ENCODE measurements at places on chromosomes 12 and 14. TPM values are rescaled to one million over a fixed set of nuclear protein-coding genes. Genes with fewer than 3 reads are reported as not detected.

GRCh38 chr12:66217342-66217917, 28.4 kb downstream of the IRAK3 start:
- DNase-seq = no peak

DNA sequence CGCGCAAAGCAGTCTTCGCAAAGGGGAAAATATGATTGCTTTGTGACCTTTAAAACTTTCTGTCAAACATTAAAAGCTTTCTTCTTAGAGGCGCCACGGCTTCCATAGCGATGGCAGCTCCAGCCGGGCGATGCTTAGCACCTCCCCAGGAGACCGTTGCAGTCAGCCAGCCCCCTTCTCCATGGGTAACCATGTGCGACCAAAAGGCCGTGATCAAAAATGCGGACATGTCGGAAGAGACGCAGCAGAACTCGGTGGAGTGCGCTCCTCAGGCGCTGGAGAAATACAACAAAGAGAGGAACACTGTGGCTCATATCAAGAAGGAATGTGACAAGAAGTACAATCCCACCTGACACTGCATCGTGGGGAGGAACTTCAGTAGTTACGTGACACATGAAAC, 12.7 kb upstream of the STON2 start:
- DNase-seq = no peak

- DNase-seq = peak; percentile 42
Measured at GRCh38 chr12:96314723-96315122, 85.5 kb downstream of the CDK17 start.

- DNase-seq = no peak
Measured at GRCh38 chr14:104779776-104780512, 15.6 kb downstream of the AKT1 start.

DNA sequence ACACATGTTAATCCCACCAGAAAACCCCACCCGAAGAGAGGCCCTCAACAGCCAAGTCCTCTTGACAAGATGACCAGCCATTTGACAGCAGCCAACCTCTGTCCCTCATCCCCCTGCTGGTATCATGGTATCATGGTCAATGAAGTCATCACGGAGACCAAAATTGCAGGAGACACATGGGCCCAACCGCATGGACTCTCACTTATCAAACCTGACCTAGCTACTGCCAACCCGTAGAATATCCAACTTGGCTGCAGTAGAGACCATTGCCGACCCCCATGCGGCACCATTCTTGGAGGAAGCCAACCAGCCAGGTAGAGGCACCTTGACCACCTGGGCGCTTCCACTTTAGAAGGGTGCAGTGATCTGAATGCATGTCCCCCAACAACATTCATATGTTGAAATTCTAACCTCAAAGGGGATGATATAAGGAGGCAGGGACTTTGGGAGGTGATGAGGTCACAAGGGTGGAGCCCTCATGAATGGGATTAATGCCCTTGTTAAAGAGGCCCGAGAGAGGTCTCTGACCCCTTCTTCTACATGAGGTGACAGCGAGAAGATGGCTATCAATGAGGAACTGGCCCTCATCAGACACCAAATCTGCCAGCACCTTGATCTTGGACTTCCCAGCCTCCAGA, 33.3 kb downstream of the DIO3 start:
- no peak for DNase-seq

- DNase-seq = peak; percentile 70
Measured at GRCh38 chr12:38921025-38921677, 15.8 kb upstream of the CPNE8 start.

DNA sequence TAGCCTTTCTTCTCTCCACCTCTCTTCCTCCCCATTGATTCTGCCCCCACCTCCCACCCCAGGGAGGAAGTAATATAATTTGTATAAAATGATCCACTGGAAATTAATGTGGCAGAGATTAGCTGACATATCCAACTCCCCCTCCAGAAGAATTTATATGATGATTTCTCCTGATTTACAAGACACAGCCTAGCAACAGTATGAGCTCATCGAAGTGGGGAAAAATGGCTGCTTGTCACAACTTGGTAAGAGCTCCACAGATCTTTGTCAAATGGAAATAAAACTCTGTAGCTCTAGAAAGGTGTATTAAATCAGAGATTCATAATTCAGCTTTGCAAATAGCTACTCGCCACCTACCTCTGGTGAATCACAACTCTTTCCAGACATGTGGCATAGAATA, 195.7 kb downstream of the NOVA1 start:
- DNase-seq = no peak

DNA sequence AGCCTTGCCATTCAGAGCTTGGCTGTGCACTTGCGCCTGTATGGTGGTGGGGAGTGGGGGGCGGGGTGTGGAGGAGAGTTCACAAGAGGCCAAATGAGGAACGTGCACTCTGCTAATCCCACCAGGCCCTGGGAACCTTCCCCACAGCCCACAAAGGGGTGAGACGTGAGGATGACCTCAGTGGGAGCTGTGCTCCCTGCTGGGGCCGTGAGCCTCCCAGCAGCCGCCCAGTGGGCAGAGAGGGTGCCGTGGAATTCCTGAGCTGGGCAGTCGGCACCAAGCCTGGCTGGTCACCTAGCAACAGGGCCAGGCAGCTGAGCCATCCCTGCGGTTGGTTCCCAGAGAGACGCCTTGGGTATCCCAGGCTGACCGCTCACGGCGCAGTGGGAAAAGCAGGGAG, 53.7 kb downstream of the CCNK start:
- peak; percentile 32 for DNase-seq

DNA sequence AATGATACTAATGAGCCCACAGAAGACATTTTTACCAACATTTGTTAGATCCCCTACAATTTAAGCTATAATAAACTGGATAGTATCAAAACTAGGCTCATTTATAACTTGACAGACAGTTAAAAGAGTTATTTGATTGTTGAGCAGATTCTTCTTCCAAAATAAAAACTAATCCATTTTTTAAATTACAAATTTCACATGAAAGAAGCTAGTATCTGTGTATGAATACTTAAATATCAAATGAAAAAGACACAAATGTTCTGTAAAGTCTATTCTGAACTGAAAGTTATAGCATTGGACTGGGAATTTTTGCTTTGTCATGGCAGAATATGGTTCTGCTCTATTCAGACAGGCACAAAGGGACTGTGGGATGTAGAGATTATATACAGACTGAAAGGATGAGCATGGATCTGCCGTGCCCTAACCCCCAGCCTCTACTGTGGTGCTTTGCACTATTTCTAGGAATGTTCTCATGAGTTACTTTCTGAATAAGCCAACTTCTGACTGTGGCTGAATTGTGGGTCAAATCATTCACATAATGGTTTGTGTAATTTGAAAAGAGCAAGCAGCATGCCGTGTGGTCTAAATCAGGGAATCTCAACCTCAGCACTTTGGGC, 352.7 kb downstream of the KCNH5 start:
- DNase-seq = peak; percentile 34

DNA sequence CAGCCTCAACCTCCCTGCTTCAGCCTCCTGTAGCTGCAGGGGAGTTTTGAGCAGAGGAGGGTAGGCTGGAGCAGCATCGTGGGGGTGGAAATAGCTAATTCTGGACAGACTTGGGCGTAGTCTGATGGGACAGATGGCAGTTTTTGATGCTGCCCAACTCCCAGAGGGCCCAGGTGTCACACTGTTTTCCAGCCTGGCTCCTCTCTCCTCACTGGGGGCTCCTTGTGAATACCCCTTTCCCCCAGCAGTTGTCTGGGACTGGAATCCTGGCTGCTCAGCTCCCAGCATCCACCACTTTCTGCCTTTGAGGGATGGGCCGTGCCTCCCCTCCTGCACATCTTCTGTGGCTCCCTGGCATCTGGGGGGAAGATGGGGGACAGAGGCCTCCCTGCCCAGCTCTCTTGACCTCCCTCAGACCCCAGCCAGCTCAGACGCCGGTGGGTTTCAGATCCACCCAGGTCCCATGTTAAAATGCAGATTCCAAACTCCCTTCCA, 34.0 kb downstream of the SH2B3 start:
- DNase-seq = no peak

- no peak for DNase-seq
Measured at GRCh38 chr14:69017706-69018105, 38.6 kb upstream of the ACTN1 start.

GRCh38 chr12:4589941-4590340, 27.9 kb downstream of the DYRK4 start:
- no peak for DNase-seq

- DNase-seq = peak; percentile 30
Measured at GRCh38 chr12:182381-182892, 31.5 kb downstream of the SLC6A12 start.

DNA sequence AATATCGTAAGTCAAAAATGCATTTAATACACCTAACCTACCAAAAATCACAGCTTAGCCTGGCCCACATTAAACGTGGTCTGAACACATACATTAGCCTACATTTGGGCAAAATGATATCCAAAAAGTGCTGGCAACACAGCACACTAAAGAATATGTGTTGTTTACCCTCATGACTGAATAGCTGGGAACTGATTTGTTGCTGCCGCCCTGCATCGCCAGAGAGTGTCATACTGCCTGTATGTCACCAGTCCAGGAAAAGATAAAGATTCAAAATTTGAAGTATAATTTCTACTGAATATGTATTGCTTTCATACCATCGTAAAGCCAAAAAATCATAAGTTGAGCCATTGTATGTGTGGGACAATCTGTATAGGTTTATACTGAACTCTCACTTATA, 157.8 kb downstream of the NUBPL start:
- no peak for DNase-seq

DNA sequence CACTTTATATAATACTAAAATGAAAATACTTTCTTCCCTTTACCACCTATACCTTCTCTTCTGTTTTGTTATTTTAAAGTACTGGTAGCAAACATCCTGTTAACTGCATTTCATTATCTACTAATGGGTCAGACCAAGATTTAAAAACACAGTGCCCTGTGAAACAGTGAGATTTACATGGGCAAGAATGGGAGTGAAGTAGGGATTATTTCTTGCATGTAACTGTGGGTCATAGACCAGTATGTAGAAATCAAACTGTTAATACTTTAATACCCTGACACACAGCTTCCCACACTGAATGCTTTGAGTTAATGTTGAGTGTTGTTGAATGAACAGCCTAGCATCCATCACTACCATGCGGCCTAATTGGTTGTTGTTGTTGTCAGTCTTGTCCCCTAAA, 61.6 kb downstream of the PLEKHA5 start:
- no peak for DNase-seq

DNA sequence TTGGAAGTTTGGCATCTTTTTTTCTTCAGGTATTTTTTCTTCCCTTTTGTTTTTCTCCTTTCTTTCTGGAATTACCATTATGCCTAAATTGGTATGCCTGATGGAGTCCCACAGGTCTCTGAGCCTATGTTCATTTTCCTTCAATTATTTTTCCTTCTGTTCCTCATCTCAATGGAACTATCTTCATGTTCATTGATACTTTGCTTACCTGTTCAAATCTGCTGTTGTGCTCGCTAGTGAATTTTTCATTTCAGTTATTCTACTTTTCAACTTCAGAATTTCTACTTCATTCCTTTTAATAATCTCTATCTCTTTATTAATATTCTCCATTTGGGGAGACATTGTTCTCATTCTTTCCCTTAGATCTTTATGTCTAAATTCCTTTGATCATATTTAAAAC, 15.4 kb upstream of the USP30 start:
- no peak for DNase-seq

The HOXC5 gene
- total RNA-seq = 1.2 TPM

The GARIN6 gene
- 0.24 TPM for total RNA-seq

The CPNE6 gene
- 2.4 TPM for total RNA-seq

The DPPA3 gene
- total RNA-seq = not detected

The LHX5 gene
- total RNA-seq = not detected

The TAS2R31 gene
- total RNA-seq = 32.5 TPM

The KRT85 gene
- total RNA-seq = not detected

The KLRB1 gene
- not detected for total RNA-seq

The CD69 gene
- 5.1 TPM for total RNA-seq

The EPYC gene
- 2.2 TPM for total RNA-seq

The UBR7 gene
- 24.6 TPM for total RNA-seq

The RERGL gene
- not detected for total RNA-seq

The SDR9C7 gene
- total RNA-seq = not detected

The LRRC10 gene
- 0.24 TPM for total RNA-seq
